ENCODE measurements at places on chromosomes 3 and 15.

DNA sequence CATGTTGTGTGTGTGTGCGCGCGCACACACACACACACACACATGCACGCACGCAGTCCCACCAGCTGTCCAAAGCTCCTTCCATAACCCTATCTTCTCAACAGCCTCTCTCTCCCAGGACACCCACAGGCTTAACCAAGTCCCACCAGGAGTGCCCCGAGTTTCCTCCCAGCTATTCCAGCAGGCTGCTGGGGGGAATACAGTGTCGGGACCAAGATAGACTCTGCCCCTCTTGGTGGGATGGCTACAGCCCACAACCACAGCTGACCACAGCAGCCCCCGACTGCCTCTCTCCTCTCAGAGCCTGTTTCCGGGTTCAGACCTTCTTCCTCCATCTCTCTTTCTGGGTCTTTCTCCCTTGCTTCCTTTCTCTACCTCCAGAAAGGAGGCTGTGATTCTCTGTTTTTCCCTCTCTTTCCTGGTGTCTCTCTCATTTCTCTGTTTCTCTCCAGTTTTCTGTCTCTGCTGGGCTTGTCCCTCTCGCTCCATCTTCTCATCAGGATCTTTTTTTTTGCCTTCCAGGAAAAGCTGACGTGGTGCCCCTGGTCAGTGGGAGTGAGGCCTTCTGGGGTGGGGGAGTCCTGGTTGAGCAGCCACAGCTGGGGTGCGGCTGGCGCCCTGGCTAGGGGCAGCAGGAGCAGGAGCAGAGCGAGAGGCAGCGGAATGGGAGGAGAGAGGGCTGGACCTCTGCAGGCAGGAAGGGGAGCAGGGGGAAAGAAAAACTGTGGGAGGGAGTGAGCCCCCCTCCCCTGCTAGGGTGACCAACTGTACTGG, 3.3 kb upstream of the ISLR start:
- DNase-seq: no peak

DNA sequence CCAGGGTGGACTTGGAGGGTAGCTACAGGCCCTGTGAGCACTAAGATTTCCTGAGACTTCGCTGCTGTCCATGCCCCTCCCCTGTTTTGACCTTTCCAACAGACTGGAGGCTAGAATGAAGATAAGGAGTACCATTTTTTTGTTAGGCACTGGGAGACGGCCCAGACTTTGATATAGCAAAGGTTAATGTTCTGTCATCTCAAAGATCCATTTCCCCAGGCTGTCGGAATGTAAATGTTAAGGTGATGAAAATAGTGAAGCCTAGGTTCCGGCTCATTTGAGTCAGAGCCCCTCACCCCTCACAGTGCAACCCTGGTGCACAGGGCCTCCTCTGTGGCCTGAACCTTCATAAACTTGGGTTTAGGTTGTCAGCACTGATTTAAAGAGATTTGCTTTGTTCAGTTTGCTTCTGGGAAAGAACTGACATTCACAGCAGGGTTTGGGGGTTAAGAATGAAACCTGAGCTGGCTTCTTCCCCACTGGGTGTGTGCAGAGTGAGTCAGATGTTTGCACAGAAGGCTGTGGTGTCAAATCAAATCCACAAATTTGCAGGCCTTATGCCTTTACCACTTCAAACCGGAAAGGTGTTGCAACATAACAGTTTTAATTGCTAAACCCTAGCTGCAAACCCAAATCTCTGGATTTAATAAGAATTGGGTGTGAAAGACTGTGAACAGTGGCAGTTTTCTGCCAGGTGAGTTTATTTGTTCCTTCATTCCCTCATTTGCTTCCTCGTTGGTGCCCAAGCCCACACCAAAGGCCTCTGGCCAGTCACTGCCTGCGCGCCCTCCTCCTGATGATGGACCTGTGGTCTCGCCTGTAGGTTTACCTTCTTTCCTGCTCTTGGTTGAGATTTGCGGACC, 20.6 kb upstream of the KCTD6 start:
- DNase-seq: no peak

DNA sequence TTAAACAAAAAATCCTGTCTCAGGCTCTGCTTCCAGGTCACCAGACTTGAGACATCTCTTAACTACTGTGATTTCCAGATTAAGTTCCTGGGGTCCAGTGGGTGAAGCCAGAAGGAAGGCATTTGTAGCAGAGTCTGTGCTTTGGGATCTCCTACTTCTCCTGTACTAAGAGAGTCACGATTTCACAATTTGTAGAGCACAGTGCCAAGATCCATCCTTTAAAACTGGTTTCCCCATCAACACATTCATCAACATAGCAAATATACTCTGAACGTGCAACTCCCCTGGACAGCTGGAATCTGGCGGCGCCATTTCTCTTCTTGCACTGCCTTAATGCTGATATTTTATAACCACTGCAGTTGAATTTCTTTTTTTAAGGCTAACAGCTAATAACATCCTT, 33.2 kb downstream of the CDCP1 start:
- no peak for DNase-seq

- DNase-seq: no peak
Measured at GRCh38 chr3:134850761-134851160, 55.7 kb downstream of the EPHB1 start.

GRCh38 chr3:71011565-71012287, 571.8 kb downstream of the FOXP1 start:
- DNase-seq: no peak

DNA sequence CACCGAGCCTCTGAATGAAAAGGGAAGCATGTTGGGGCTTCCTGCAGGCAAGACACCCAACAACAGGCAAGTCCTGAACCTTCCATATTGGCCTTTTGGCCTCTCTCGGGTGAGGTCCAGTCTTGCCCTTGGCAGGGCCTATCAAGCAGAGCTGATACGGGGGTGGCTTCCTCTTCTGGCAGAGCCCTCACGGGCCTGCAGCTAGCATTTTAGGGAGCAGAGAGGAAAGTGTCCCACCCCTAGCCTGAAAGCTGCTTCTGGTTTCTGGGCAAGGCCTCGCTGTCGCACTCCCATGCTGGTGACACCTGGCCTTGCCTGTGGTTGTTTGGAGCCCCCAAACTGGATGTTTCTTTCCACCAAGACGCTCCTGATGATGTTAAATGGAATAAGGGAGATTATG, 31.8 kb upstream of the CTSH start:
- no peak for DNase-seq

DNA sequence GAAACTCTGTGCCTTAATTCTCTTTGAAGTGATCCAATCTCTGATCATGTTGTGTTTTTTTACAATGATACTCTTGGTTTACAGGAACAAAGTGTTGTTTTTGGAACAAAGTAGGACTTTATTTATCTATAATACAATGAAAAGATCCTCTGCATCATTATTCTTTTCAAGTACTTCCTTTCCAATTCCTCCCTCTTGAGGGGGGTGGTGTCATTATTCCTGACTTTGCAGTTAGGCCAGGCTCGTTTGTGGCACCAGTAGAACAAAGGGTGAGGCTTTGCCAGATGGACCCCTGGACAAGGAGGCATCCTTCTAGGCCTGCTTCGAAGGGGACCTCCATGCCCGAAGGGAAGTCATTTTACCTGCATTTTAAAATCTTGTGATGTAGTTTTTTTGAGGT, 41.7 kb upstream of the ZBTB38 start:
- no peak for DNase-seq

- DNase-seq: no peak
Measured at GRCh38 chr3:68987322-68987721, 26.2 kb downstream of the EOGT start.

Data from left renal pelvis (tissue), 4 donors.